Fibroblast of lung (primary cell): ENCODE measurements at places on chromosomes 7 and 10.

GRCh38 chr10:108052981-108053380 lies 888.5 kb upstream of the SORCS1 start:
- no peak for DNase-seq

DNA sequence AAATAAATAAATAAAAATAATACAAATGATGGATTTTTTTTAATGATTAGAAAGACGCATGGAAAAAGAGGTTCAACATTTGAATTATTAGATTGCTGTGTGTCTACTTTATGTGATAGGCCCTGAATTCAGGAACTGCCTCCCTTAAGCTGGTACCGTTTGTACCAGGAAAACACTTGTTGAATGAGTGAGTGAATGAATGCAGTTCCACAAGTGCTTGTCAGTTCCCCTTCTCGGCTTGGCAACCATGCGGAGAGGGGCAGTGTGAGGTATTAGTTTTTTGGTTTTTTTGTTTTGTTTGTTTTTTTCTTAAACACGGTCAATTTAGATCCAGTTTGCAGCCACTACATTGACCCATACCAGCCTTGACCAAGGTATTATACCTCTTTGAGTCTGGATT lies 2.1 kb upstream of the DPY19L1 start:
- DNase-seq, result no peak

DNA sequence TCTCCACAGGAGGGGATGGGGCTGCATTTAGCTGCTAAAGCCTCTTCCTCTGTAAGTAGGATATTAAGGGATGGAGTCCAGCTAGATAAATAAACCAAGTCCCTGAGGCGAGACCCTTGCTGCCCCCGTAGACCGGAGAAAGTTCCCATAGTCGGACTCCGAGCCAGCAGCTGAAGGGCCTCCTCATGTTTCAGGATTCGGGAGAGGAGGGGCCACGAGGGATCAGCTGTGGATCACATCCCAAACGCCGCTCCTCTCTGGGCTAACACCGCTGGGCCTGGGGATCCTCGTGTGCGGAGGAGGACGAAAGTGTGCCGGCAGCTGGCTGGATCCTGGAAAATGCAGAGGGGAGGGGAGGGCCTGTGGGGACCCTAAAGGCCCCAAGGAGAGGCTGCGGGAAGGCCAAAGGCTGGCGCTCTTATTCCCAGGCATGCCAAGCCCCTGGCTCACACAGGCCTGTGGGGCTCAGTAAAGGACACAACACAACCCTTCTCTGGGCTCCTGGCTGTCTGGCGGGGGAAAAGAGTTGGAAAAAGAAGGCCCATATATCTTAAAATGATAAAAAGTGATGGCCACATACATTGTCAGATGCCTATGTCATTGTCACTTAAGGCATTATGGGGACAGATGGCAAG lies 82.5 kb upstream of the TMEM72 start:
- DNase-seq, result no peak

DNA sequence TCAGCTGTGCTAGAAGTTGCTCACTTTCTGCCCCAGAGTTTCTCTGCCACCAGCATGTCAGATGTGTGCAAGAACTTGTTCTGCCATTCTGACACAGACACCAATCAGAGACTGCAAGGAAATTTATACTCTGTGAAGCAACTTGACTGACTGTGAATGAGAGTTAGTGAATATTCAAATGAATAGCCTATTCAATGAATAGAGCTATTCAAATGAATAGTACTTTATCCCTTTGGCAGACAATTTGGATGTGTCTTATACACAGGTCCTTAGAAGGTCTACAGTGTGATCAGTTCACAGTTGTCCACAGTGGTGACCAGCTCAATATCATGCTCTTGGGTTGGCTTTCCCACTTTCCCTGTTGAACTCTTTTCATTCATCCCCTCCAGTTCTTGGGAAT lies 138.1 kb downstream of the MACC1 start:
- DNase-seq, result no peak

DNA sequence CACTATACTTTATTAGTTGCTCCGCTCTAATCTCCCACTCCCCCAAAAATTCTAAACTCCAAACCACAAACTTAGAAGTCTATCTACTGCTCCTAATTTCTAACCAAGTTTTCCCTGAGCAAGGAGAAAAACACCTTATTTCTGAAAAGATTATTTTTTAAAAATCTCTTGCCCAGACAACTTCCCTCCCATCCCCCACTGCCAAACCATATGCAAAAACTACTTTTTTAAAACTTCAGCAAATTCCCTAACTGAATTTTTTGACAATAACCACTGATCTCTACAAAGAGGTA lies 1.9 kb downstream of the UBE2H start:
- DNase-seq, result no peak
